ENCODE measurements at places on chromosomes 12 and 14. TPM values are rescaled to one million over a fixed set of nuclear protein-coding genes. Genes with fewer than 3 reads are reported as not detected.

DNA sequence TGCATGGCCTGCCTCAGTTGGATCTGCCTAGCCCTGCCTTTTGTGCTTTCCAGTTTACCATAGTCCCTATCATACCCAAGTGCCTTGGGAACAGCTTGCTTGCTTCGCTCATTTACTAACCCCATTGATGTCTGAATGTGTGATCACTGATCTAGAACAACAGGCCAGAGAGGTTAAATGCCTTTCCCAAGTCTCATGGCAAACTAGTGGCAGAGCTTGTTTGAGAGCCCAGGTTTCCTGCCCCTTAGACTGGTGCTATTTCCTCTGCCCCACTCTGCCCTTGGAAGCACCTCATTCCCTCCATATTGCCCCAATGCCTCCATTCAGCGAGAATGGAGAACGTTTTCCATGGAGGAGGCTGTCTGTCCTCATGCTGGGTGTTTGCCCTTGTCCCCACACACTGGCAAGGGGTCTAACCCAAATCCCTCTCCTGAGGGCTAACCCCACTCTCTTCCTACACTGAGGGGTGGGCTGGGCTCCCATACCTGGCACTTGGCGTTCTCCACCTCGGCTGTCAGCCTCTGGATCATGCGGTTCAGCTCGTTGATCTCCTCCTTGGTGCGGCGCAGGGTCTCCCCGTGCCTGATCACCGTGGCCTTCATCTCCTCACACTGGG, 19.8 kb downstream of the KRT7 start:
- DNase-seq: no peak

DNA sequence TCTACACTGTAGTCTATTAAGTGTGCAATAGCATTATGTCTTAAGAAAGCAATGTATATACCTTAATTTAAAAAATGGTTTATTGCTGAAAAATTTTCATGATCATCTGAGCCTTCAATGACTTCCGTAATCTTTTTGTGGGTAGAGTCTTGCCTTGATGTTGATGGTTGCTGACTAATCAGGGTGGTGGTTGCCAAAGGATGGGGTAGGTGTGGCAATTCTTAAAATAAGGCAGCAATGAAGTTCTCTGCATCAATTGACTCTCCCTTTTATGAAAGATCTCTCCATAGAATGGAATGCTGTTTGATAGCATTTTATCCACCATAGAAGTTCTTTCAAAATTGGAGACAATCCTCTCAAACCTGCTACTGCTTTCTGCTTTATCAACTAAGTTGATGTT, 41.1 kb downstream of the BBS10 start:
- no peak for DNase-seq

VPS29 gene
- total RNA-seq: 98.2 TPM

- DNase-seq: no peak
These were observed 110.8 kb downstream of the KCNH5 start for GRCh38 chr14:62934439-62934838.

PMCH gene
- total RNA-seq: 1.2 TPM

NAV3 gene
- not detected for total RNA-seq

- DNase-seq: no peak
These were observed 11.9 kb downstream of the HEATR5A start for GRCh38 chr14:31408421-31408820.

- DNase-seq: no peak
These were observed 22.2 kb upstream of the DIP2B start for GRCh38 chr12:50482571-50482970.

GRCh38 chr12:26032290-26032689, 73.8 kb downstream of the RASSF8 start:
- no peak for DNase-seq

- DNase-seq: no peak
These were observed 141.5 kb downstream of the KIF21A start for GRCh38 chr12:39301422-39301821.

DNA sequence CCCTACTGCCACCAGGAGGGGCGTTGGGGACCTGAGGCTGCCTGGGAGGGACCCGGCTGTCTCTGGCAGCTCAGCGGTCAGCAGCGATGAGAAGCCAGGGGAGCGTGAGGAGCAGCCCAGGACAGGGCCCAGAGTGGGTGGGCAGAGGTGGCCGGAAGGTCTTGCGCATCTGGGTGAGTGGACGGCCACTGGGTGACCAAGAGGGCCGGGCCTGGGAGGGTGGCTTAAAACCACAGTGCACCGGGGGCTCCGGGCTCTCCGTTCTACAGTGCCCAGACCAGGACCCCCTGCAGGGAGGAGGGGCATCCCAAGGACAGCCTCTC, 10.0 kb downstream of the INF2 start:
- DNase-seq: no peak

- no peak for DNase-seq
These were observed 48.9 kb downstream of the HRK start for GRCh38 chr12:116832353-116832752.

GRCh38 chr14:81767266-81767995, 233.8 kb upstream of the SEL1L start:
- DNase-seq: no peak

GRCh38 chr14:74085047-74085637, 386 bp downstream of the LIN52 start:
- DNase-seq: peak; percentile 53

ESPL1 gene
- total RNA-seq: 71.9 TPM

- DNase-seq: no peak
These were observed 32.0 kb upstream of the CCND2 start for GRCh38 chr12:4241592-4241991.

DNA sequence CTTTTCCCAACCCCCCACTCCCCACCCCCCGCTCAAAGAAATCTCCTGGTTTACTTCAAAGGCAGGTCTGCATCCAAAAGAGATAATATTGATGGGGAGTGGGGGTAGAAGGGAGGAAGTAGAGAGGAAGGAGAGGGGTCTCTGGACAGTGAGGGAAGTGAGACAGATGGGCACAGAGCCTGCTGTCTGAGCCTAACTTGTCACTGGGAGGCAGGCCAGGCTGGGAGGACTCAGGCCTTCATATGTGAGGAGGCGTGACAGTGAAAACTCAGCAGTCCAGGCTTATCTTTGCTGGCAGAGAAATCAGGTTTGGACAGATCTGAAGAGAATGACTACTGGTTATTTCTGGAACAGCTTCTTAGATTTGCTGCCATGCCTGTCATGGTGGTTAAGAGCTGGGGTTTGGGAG, 192.3 kb downstream of the NUAK1 start:
- no peak for DNase-seq

GRCh38 chr12:56601503-56601902, 28.6 kb downstream of the BAZ2A start:
- DNase-seq: peak; percentile 35

DNA sequence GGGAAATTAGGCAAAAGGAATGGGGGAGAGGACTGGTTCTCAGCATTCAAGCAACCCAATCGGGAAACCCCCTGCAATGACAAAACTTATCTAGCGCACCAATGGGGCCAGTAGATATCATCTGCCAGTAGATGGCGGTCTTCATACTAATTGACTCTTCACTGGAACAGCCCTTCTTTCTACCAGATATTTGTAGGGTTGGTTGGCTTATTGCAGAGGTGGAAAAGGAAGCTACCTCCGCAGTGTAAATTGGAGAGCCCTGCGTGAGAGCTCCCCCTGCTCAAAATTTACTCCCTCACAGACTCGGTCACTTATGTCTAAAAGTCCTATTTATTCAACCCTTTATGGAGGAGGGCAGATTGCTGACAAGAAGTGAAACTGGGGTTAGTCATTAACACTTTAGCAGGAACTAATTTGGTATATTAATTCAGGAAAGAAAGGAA, 166.1 kb upstream of the CCND2 start:
- DNase-seq: peak; percentile 75

GRCh38 chr12:104896146-104896545, 61.9 kb downstream of the SLC41A2 start:
- no peak for DNase-seq

TMEM63C gene
- 1.9 TPM for total RNA-seq

DNA sequence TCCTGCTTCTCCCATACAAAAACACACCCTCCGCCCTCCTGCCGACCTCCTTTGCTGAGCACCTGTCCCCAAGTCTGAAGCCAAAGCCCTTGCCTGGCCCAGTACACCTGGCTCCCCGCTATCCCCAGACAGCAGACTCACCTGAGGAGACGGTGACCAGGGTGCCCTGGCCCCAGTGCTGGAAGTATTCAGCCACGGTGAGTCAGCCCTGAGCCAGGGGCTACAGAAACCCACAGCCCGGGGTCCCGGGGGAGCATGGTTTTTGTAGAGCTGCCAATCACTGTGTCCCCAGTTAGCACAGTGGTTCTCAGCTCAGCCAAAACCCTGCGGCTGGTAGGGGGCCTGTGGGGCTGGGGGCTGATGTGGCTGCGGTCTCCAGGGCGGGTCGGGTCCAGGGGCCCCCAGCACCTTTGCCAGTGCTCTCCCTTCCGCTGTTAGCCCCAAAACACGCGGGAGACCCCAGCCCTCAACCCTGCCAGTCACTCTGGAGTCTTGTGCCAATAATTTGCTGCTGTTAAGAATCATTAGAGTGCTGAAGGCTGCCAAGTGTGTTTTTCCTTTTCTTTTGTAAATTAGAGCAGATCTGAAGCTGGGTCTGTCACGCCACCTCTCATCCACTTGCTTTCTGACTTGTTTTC, 339.0 kb downstream of the TMEM121 start:
- no peak for DNase-seq

GRCh38 chr14:72033365-72033764, 101.1 kb downstream of the RGS6 start:
- DNase-seq: no peak

GRCh38 chr14:102571043-102571442, 21.4 kb upstream of the RCOR1 start:
- DNase-seq: no peak

DNA sequence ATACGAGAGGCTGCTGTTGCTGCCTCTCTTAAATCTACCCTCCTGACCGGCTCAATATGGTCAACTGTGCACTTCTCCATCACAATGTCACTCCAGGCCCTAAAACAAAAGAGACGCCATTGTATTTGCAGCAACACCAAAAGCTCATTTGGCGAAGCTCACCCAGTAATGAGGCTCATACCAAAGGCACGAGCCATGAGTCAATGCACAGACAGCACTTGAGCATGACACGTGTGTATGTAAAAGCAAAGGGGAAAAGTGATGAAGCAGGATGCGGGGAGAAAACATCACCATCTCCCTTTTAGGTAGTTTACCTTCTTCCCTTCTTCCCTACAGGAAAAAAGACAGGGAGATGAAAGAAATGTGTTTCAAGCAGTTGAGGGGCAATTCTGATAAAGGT, 150.3 kb downstream of the FOXN3 start:
- no peak for DNase-seq

DNA sequence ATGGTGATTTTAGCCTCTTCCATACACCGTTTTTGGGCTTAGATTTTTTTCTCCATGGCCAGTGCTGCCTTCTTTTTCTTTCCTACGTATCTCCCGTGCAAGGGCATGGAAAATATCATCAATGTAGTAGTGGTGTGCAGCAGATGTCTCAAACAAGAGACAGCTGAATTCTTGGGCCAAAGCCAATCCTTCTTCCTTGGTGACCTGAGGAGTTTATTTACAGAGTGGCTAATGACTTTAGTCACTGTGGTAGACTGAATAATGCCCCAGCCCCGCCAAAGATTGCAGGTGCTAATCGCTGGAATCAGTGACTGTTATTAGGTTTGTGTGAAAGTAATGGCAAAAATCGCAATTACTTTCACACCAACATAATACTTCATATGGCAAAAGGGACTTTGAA, 235.5 kb upstream of the NOS1 start:
- no peak for DNase-seq

LRRIQ1 gene
- total RNA-seq: not detected

- no peak for DNase-seq
These were observed 336.8 kb upstream of the RGS6 start for GRCh38 chr14:71595441-71595840.

GRCh38 chr14:101333335-101334280, 227.7 kb upstream of the DIO3 start:
- DNase-seq: no peak

RASSF9 gene
- total RNA-seq: not detected

- DNase-seq: peak; percentile 51
These were observed 86.3 kb downstream of the VWF start for GRCh38 chr12:6038160-6038559.

GRCh38 chr12:131368668-131369071, 342.2 kb upstream of the SFSWAP start:
- no peak for DNase-seq

DNA sequence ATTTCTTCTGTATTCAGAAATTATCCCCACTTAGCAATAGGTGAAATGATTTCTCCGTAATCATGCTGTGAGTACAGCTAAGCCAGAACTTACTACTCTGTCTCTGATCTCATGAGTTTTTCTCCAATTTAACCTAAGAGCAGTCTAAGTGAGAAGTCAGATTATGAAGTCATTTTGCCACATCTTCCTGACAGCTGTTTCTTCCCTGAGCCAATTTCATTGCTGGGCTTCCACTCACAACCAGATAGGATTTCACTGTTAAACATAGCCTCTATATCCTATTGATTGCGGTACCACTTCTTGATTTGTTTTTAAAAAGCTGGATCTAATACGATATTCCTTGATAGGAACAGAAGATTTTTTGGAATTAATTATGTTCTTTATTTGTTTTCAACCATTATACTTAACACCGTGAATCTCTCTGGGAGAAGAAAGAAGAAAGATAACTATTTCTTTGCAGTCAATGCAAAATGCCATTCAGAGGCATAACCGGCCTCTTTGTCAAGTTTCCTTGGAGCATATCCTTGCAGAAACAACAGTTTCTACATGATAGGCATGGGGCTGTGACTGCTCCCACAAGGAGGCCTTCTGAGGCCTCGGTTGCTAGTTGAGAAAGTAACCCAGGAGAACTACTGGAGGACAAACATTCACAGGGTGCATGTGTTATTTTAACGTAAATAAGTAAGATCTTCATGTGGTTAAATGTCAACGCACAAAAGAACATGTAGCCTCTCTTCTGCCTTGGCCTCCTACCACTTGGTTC, 212.2 kb downstream of the NPAS3 start:
- no peak for DNase-seq

NFYB gene
- 30.8 TPM for total RNA-seq

FGD4 gene
- 1.7 TPM for total RNA-seq

GRCh38 chr12:47963340-47964040, at the start of gene TMEM106C:
Gene TMEM106C, plus strand, starts transcription at chr12:47963596. Its CDS starts 641 bp downstream, at chr12:47964237.
- peak; percentile 92 for DNase-seq

GRCh38 chr12:67594888-67595287, 53.7 kb upstream of the DYRK2 start:
- DNase-seq: no peak

DNA sequence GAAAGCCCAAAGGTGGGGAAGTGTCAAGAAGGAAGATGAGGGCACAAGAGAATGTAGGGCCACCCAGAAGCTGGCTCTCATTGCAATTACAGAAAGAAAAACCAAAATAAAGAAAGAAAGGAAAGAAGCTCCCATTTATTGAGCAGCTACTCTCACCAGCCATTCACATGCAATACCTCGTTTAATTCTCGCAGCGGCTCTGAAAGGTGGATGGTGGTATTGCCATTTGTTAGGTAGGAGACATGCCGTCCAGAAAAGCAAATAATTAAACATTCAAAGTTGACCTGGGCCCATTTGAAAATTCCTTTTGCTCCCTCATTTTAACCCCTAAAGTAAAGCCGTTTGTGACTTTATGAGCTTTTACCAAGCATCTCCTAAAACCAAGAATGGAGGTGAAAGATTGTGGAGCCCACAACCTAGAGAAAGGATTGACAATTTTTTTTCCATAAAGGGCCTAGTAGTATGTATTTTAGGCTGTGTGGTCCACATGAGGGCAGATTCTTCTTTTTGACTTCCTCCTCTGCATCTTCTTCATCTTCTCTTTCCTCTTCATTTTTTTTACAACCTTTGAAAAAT, 5.3 kb downstream of the SERPINA3 start:
- no peak for DNase-seq
